ENCODE measurements at places on chromosomes 16 and 17.
A peak's percentile ranks its signal among the peaks of the same experiment; 100 is the strongest.

- DNase-seq, result no peak
Observed at GRCh38 chr17:14815079-14815478, 450.0 kb downstream of the PMP22 start.

- peak; percentile 56 for DNase-seq
Observed at GRCh38 chr17:65294181-65294719, 157.1 kb downstream of the RGS9 start.

GRCh38 chr16:27392671-27393070, 9.3 kb upstream of the IL21R start:
- no peak for DNase-seq

DNA sequence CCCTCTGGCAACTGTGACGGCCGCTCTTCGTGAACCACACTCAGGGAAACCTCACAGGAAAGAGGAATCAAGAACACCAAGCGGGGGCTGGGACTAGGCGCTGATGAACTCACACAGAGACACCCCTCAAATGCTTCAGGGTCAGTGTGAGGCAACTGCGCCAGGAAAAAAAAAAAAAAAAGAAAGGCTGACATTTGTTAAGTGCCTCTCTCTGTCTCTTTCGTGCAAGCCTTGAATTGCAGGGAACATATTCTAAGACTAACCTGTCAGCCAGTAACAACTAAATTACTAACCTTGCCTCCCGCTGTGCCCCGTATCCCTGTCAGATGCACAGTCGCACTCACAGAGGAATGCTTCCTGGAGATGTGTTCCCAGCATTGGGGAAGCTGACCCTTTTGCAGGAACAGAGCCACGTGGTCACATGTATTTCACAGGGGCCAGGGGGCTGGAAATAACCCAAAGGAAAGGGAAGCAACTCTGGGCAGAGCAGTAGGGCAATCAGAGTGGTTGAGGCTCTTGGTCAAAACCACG, 247.8 kb downstream of the XYLT1 start:
- DNase-seq, result no peak

DNA sequence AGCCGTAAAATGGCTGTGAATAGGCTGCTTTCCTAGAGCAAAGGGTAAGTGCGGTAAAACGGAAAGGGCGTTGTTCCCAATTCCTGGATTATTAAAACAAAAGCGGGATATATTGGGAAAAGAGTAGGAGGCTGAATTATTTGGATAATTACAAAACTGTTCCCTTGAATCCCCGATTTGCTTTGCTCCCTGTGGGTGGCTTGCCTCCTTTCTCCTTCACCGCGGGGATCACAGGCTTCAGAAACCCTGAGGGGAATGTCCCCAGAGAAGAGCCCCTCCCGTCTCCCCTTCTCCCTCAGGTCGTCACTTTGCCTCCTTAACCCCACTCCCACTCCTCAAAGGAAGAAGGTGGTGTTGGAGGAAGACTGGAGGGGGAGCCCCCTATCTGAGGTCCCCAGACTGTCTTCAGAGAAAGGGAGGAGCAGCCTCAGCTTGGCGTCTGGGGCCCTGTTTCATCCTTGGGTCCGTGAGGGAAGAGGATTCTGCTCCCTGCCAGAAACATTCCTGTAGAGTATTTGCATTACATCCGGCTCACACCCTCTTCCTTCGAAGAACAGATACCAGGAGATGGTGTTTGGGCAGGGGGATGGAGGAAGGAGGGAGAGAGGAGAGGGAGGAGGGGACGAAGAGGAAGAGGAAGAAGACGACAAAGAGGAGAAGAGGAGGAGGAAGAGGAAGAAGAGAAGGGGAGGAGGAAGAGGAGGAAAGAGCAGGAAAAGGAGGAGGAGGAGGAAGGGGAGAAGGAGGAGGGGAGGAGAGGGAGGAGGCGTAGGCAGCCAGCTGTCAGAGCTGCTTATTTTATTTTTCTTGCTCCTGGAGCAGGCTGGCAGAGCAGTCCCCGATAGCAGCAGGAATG, 31.8 kb downstream of the MRM1 start:
- no peak for DNase-seq

DNA sequence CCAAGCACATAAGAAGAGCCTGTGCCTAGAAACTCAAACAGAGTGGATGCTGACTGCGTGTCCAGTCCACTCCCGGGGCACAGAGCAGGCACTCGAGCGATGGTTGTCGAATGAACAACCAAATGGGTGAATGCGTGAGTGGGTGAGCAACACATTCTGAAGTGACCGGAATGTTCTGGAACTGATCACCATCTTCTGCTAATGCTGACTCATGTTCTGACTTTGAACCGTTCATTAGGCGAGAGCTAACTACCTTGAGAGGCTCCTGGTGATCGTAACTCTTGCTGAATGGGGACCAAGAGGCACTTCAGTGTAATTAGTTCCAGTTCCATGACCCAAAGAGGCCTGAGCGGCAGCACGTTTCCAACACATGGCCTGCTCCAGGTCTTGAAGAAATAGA, 37.9 kb downstream of the IRF8 start:
- no peak for DNase-seq

GRCh38 chr16:80731915-80732314, 72.5 kb downstream of the CDYL2 start:
- DNase-seq, result no peak

DNA sequence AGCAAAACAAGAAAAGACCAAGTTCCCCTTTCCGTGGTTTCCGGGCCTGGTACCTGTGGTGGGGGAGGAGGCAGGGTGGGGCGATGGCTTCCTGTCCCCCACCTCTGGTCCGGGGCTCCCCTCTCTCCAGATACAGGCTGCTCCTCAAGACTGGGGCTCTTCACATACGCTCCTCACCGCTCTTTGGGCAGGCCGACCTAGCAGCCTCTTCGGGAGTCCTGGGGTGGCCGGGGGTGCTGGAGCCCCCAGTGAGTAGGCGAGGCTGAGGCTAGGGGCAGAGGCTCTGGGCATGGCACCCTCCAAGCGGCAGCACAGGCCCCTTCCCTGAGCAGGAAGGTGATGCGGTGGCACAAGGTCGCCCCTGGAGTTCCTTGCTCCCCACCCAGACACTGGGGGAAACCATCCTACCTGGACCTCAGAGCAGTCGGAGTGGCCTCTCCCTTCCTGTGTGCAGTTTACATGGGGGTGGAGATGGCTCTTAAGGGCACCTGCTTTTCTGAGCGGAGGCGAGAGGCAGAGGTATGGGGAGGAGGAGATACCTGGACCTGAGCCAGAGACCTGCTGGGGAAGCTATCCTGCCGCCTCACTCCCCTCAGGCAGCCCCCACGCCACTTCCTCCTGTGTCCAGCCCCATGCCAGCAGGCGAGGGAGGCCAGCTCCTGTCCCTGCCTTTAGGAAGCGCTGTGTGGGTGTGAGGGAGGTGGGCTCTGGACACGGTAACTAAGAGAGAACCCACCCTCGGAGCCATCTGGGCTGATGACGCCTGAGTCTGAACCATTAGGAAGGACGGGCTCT, 891 bp downstream of the CORO1A start:
- peak; percentile 91 for DNase-seq

Data from CD4-positive, alpha-beta T cell treated with Interleukin-6 at 100 ng/mL for 8 hours (primary cell).